Iris pigment epithelial cell (primary cell): ENCODE measurements at places on chromosomes 2 and 18.
A peak's percentile ranks its signal among the peaks of the same experiment; 100 is the strongest.

DNA sequence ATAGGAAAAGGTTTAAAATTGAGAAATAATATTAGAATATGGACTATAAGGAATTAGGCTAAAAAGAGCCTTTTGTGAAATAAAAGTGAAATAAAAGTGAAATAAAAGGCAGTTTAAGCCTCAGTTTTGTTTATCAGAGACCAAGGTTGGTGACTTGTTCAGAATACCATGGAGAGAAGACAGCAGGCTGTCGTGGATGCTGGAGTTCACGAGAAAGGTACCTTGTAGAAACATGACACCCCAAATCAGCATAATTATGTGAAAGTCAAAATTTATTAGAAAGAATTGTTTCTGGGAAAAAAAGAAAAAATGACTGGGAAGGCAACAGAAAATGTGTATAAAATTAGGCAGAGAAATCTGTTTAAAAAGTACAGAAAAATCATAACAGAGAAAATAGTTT lies 46.5 kb upstream of the SPAG16 start:
- no peak for DNase-seq

- no peak for DNase-seq
These were observed 60.6 kb downstream of the SLC4A3 start for GRCh38 chr2:219687882-219688559.

DNA sequence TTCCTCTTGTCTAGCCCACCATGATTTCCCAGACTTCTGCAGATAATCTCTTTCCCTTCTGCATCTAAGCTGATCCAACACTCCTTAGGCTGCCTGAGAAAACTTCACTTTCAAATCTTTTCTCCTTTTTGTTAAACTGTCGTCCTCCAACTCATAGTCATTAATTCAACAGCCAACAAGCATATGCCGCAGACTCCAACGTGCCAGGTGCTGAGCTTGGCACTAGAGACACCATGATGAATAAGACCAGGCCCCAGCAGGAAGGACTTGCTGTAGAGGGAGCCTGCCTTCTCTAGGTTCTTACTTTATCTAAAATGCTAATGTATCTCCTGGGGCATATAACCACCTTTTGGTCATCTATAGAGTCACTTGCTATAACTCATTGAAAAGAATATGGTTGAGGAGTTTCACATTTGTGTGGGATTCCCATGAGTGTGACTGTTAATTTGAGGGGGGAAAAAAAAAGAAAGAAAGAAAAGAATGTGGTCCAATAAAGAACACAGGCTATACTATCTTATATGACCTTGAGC lies 51.0 kb downstream of the ANKRD44 start:
- DNase-seq: no peak

GRCh38 chr2:241903121-241904010 lies 33.8 kb downstream of the RTP5 start:
- no peak for DNase-seq

DNA sequence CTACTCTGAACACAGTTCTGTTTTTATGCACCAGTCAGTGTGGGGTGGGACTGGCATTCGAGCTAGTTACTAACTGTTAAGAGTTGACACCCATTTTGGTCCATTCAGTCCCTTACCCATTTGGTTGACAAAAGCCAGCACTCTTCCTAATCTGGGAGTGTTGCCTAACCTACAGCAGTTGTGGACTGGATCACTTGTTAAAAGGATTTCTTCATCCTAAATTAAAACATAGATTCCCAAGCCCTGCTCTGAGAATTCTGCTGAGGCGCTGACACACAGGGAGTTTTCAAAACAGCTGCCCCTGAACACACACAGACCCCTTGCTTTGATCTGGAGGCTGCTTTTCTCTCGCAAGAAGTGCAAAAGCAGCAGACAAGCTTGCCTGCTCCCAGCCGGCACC lies 6.4 kb downstream of the TIMM21 start:
- DNase-seq: no peak

DNA sequence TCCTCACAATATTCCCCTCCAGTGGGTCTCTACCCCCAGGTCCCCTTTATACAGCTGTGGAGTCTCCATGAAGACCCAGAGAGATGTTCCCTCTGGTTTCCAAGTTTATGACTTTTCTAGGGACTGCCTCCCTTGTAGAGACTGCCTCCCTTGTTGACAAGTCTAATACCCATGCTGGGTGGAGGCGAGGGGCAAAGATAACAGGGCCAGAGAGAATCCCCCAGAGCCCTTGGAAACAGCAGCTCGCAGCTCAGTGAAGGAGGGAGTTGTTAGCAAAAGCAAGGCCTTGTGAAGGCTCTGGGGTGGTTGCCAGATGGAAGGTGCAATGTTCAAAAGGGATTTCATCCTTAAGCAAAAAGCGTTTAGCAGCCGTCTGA lies 75.0 kb upstream of the GATA6 start:
- DNase-seq: no peak

GRCh38 chr2:172442072-172442895 lies 14.9 kb downstream of the ITGA6 start:
- peak; percentile 96 for DNase-seq

GRCh38 chr2:235070063-235070706 lies 118.4 kb downstream of the SH3BP4 start:
- DNase-seq: no peak

- DNase-seq: no peak
These were observed 132.9 kb downstream of the SETBP1 start for GRCh38 chr18:44813586-44813985.

DNA sequence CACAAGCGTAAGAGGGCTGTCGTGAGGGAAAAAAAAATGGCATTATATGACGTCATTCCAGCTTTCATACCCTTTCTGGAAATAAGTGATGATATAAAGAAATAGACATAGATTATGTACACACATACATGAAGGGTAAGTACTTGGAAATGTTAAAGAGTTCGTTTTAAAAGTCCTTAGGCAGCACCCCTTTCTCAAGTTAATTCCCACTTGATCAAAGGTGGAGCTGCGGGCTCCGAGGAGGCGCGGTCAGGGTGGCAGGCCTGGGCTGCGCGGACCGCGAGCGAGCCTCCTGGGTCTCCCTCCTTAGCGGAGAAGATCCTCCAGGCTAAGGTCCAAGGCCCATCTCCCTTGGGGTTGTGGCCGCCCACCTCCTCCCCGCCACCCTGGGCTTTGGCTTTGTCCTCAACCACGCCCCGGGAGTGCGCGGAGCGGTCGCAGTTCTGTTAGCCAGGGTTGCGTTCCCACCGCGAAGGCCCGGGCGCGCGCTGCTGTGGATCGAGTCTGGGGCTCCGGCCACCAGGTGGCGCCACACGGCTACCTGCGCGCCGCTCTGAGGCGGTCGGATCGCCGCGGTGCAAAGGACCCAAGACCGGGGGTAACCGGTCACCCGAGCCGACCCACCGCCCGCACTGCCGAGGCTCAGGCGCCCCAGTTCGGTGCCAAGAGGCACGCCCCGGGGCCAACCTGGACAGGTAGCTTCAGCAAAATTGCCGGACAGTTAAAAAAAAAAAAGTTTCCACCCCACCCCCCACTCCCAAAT lies 66.8 kb downstream of the HNRNPLL start:
- DNase-seq: peak; percentile 62

DNA sequence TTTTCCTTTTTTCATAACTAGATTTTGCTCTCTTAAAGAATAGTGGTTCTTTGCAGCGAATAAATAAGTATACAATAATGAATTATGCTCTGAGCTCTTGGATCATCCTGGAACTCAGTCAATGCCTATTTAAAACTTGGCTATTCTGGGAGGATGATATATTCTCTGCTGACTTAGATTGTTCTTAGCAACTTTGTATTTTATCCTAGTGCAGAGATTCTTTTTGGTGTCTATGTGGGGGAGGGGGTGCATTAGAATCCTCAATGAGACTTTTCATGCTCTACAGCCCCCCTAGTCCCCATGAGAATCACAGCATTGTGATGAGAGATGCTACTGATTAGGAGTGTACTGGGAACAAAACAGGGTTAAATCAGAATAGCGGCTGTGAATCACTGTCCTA lies 8.8 kb upstream of the FAM98A start:
- no peak for DNase-seq

- DNase-seq: no peak
These were observed 18.2 kb downstream of the PFN4 start for GRCh38 chr2:24104906-24105305.

DNA sequence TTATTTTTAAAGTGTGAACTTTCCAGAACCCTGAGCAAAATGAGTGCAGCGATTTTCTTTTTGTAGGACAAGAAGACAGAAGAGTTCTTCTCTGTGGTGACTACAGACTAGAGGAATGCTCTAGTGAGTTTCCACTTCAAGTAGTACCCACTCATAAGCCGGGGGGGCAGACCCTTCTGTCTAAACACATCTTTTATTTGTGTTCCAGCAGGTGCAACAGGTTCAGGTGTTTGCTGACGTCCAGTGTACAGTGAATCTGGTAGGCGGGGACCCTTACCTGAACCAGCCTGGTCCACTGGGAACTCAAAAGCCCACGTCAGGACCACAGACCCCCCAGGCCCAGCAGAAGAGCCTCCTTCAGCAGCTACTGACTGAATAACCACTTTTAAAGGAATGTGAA lies 25.2 kb downstream of the PTRHD1 start:
- no peak for DNase-seq

GRCh38 chr2:26326514-26326913 lies 19.4 kb upstream of the SELENOI start:
- peak; percentile 20 for DNase-seq

DNA sequence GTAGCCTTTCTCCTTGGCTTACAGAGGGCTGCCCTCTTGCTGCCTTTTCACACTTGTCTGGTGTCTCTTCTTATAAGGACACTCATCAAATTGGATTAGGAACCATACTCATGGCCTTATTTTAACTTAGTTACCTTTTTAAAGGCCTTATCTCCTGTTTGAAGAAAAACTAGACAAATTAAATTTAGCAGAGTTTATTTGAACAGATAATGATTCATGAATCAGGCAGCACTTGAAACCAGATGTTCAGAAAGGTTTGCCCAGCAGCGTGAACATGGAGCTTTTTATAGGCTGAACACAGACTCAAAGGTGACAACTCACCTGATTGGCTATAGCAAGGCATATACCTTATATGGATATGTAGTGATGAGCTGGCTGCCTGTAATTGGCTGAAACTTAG lies 238.0 kb downstream of the GULP1 start:
- no peak for DNase-seq

DNA sequence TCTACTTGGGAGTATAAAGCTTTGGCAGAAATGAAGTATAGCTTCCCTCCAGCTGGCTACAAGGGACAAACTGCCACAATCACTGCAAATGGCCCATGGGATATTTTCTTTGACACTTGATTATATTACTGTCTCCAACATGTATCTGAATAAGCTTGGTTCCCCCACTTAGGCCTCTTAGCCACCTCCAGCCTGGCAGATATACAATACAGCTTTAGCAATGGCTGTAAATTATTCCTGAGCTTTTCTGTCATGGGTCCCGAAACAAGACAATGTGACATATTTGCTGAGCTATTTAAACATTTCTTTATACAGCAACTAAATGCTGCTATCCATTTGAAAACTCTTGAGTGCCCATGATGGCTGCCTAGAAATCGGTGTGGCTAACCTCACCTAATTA lies 406.2 kb downstream of the SUCLG1 start:
- DNase-seq: no peak

DNA sequence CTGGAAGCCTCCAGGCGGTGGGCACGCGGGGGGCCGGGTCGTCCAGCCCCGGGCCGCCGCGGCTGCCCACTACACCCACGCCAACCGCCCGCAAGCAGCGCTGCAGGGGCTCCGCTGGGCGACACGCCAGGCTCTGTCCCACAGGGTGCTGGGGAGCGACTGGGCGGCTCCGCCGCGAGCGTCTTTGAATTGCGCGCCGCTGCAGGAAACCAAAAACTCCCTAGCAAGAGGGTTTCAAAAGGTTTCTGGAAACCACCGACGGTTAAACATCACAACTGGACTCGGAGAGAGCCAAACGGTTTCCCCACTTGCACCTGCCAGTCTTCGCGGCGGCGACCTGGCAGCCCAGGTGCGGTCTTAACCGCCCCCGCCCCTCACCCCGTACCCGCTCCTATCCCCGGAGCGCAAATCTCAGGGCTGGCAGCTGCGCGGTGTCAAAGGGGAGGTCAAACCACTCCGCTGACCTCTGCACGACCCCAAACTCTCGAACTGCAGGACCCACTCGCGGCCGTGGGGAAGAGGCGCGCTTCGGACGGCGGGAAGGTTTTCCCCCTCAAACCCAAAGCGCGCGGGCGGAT lies 1.0 kb downstream of the CXCR4 start:
- no peak for DNase-seq

GRCh38 chr18:13394801-13395200 lies 176.2 kb downstream of the LDLRAD4 start:
- no peak for DNase-seq

DNA sequence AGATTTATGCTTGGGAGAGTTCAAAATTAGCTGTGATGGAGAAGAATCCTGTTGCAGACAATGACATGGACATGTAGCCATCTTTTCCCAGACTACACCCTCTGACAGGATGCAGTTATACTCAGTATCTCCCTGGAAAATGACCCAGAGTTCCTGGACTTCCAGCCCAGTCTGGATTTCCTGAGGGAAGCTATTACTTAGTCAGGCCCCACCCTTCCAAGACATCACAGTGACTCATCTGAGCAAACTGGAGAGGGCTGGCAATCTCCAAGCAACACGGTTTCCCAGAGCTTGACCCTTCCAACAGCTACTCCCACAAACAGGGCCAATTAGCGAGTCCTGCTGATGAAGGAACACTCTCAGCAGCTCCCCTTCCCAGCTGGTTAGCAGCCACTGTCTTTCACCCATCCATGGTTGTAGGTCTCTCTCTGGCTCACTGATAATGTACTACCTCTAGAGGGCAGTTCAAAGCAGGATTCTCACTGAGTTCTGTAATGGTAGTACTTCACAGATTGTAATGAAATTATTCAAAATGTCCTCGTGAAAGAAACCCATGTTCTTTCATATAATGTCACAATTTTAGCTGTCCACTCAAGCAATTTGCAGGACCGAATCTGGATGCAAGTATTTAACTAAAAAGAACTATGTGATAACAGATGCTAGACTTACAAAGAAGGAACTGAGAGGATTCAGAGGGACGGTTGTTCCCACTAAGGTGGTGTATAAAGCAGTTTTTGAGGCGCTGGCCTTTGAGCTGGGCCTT lies 110.2 kb downstream of the MDH1 start:
- peak; percentile 77 for DNase-seq

DNA sequence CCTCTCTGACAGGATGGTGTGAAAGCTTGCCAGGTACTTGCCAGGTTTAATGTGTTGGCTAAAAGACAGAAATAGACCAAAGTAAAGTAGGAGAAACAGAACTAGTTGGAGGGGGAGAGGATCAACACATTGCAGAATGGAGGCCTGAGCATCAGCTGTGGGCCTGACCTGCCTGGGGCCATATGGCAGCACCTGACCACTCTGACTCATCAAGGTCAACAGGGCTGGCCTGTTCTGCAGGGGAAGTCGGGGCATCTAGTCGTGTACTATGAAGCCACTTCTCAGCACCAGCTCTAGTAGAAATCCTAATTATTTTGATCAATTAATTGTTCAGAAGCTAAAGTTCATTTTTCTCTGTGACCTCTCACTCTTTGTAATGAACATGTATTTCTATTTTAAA lies 35.8 kb upstream of the NOSTRIN start:
- DNase-seq: peak; percentile 8

DNA sequence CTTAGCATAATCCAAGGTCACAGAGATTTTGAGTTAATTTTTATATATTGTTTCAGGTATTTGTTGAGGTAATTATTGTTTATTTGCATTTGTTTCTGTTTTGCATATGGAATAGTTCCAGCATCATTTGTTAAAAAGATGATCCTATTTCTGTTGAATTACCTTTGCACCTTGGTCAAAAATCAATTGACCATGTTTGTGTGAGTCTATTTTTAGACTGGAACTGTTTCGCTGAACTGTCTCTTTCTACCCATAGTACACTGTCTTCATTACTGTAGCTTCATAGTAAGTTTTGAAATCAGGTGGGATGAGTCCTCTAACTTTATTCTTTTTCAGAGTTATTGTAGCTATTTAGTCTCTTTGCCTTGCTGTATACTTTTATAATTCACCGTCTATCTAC lies 28.9 kb upstream of the RAMP1 start:
- no peak for DNase-seq

GRCh38 chr2:47309952-47310800 lies 92.8 kb upstream of the MSH2 start:
- peak; percentile 71 for DNase-seq
